ENCODE measurements at places on chromosomes 16 and 17.

GRCh38 chr16:77579351-77579891, 142.9 kb upstream of the NUDT7 start:
- no peak for DNase-seq

GRCh38 chr16:58028541-58029070, 3.1 kb downstream of the MMP15 start:
- DNase-seq, result no peak

DNA sequence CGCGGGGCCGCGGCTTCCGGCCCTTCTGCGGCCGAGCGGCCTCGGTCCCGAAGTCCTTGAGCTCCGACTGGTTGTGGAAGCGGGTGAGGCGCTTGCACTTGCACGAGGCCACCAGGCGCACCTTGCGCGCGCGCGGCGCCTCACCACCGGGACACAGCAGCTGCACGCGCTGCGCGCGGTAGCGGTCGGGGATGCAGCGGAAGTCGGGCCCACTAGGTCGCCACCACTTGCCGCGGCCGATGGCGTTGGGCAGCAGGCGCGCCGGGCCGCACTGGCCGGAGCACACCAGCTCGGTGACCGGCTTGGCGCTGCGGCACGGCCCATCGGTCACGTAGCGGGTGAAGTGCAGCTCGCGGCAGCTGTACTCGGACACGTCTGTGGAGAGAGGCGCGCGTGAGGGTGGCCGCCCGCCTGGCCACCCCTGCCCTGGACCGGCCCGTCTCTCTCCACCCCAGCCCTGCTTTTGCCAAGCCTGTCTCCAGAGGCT, 3.2 kb downstream of the SOST start:
- no peak for DNase-seq

DNA sequence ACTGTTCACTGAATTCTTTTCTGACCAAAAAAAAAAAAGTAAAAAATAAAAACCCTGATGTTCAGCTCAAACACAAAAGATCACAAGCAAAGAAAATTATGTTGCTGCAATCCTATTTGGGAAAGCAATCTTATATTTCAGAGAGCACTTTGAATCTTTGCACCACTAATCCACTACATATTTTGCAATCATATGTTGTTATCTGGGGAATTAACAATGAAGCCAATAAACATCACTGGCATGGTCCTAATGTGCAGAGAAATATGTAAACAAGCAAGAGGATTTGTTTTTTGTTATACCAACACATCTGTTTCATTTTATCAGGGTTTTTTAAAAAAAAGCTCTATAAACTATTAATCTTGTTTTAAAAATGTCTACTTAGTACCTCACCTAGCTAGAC, 84.1 kb downstream of the TOX3 start:
- no peak for DNase-seq

DNA sequence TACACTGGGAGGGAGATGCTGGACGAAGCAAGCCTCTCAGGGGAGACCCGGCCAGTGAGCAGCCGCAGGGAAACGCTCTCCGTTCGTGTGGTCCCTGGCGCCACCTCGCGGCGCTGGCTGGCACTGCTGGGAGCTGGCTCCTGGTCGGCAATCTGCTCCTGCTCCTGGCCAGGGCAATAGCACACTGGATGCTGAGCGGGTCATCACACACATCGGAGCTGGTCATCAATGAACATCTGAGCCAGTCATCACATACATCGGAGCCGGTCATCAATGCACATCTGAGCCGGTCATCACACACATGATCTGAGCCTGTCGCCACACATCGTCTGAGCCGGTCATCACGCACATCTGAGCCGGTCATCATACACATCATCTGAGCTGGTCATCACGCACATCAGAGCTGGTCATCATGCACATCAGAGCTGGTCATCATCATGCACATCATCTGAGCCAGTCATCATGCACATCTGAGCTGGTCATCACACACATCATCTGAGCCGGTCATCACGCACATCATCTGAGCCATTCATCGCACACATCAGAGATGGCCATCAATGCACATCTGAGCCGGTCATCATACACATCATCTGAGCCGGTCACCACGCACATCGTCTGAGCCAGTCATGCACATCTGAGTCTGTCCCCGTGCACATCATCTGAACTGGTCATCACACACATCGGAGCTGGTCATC, 217.3 kb downstream of the RBFOX3 start:
- DNase-seq, result no peak

All from Panc1 (cell line).